ENCODE measurements at places on chromosomes 2 and 18.

DNA sequence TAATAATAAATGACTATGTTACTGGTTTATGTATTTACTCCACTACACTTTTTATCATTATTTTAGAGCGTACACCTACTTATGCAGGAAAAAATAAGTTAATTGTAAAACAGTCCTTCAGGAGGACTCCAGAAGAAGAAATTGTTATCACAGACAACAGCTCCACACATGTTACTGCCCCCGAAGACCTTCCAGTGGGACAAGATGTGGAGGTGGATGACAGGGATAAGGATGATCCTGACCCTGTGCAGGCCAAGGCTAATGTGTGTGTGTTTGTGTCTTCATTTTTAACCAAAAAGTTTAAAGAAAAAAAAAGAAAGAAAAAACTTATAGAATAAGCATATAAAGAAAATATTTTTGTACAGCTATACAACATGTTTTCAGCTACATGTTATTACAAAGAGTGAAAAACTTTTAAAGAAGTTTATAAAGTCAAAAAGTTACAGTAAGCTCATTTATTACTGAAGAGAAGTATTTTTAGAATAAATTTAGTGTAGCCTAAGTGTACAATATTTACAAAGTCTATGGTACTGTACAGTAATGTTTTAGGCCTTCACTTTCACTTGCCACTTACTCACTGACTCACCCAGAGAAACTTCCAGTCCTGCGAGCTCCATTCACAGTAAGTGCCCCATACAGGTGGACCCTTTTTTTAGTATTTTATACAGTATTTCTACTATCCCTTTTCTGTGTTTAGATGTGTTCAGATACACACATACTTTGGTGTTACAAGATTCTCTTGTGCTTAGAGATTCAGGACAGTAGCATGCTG lies 7.5 kb downstream of the TGFBRAP1 start:
- DNase-seq = no peak

DNA sequence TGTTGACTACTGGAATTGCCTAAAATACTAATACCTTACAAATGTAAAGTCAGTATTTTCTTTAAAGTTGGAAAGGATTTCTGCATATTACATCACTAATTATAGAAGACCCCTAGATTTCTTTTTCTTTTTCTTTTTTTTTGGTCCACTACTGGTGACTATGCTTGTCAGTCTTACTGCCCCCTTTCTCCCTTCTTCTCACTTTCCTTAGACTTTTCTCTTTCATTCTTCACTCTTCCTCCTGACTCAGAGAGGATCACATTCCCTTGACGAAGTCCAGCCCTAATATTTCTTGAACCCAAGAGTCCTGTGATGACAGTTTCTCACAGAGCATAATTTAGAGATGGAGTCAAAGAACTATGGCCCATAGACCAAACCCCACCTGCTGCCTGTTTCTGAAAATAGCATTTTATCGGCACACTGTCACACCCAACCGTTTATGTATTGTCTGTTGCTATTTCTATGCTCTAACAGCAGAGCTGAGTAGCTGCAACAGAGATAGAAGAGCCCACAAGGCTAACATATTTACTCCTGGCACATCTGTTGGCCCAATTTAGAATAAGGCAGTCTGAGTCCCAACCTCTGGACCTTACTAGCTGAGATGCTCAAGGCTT lies 40.6 kb upstream of the RIOK3 start:
- DNase-seq = no peak

DNA sequence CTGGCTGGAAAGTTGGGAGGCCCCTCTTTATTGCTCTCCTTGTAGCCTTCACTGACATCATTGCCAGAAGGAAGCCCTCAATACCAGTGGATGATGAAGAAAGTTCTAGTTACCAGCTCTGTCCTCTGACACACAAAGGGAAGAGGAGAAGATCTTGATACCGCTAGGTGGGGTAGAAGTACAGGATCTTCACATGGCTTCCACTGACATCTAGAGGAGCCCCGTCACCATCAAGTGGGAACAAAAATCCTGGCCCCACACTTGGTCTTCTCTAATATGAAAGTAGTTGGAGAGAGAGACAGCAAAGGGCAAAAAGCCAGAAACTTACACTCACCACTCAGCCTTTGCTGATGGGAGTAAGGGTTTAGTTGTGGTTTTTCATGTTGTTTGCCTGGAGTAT lies 12.4 kb downstream of the XIRP2 start:
- DNase-seq = no peak

DNA sequence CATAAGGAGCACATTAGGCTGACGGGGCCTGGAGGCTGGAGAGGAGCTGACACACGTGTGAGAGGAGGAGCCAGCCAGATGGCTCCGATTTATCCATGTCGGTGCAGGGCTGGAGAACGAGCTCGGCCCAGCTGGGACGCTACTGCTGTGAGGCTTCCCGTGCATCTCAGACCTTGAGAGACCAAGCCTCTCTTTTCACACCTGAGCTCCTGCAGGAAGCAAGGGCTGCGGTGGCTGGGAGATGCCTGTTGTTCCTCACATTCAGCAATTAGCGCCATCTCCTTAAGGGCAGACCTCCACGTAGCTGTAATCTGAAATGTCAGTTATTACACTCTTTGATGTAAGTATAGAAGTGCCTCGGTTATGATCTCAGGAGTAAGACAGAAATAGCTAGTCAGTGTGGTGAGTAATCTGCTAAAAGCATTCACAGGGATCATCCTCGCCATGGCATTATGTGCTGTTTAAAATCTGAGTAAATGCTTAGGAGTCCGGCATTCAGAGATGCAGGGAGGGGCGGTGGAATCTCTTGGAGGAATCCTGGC lies 107.9 kb downstream of the PRKCE start:
- no peak for DNase-seq

DNA sequence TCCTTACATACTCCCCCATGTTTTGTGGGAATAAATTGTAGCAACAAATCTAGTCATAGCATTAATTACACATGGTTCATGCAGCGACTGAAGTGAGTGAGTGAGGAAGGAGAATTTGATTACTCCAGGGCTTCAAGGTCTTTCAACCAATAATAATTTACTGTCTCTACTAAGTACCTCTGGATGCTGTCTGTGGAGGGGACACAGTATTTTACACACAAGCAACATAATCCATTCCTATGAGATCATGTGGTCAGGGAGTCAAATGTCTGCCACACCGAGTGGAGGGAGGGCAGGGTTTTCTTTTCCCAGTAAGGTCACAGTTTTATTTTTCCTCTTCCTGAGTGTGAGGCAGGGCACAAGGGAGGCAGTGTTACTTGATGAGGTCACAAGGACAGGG lies 334.7 kb upstream of the CELF4 start:
- DNase-seq = no peak

DNA sequence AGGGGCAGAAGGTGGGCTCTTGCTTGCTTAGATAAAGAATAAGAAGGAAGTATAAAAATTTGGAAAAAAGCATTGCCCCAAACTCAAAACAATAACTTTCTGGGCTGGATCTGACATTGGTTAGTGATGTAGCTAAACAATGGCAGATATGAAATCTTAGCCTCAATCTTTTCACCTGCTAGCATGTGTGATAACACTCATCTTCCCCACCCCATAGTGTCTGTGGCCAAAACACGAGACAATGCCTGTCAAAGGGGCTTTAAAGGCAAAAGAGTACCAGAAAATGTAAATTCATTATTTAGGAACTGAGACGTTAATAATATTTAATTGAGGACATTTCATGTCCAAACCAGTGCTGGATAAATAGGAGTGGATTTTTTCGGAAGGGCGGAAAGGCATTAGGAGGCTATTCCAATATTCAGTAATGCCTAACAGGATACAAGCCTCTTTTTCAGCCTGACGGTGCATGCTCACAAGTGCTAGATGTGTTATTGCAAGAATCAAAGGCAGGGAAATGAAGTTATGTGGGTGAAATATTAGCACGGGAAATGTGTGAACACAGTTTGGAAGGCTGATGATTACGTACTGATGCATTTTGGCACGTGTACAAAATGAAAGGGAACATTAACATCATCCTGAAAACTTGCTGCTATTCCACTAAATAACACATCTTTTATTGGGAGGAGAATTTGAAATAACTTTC lies 395.7 kb downstream of the GALR1 start:
- no peak for DNase-seq

DNA sequence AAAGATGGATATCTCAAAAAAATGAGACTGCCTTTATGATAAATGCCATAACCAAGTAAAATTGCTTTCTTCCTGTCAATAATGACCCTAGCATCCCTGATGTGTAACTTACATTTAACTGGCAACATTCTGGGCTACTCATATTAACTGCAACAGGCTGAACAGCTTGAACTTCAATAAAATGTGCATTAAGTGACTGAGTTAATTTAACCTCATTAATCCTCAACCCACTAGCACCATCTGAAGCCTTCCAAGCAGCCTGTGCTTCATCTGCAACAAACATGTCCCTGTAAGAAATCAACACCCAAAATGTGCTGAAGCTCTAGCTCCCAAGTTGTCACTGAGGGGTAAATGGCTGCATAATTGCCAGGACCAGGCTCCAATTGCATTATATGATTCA lies 296.2 kb upstream of the ZC3H15 start:
- DNase-seq = no peak

DNA sequence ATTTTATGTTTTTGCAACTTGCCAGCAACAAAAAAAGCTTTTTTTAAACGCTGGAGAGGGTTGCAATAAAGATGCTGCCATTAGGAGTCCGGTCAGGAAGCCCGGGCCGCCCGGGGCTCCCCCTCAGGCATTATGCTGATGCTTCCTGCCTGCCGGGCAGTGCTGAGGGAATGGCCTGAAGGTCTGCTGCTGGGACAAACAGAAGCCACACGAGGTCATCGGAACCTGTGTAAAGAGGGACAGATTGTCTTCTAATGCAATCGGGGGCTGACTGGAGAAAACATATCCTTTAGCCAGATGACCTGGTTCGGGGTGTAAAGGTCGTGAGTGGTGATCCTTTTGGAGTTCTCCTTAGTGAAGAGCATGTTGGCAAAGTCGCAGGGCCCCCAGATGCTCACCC lies 2.3 kb downstream of the IMPA2 start:
- no peak for DNase-seq

DNA sequence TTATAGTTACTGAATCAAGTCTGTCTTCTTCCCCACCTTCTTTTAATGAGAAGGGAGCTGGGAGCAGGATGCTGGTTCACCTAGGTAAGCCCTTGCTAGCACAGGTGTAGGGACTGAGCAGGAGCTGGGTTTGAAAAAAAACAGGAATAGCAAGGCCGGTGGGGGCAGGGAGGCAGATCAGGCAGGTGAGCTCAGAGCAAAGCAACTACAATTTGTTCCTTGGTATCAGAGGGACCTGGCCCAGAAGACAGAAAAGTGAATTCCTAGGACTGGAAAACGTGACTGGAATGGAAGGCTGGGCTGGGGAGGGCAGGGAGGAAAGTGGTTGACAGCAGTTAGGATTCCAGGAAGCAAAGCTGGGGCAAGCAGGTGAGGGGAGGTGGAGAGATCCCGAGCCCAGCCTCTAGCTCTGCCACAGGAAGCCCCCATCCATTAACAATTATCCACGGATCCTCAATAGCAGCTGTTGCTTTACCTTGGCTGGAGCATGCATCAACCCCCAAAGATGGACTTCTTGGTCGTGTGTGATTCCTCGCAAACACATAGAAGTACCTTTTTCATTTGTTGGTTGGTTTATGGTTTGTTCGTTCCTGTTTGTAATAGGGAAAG lies 118.4 kb downstream of the LNPK start:
- no peak for DNase-seq

DNA sequence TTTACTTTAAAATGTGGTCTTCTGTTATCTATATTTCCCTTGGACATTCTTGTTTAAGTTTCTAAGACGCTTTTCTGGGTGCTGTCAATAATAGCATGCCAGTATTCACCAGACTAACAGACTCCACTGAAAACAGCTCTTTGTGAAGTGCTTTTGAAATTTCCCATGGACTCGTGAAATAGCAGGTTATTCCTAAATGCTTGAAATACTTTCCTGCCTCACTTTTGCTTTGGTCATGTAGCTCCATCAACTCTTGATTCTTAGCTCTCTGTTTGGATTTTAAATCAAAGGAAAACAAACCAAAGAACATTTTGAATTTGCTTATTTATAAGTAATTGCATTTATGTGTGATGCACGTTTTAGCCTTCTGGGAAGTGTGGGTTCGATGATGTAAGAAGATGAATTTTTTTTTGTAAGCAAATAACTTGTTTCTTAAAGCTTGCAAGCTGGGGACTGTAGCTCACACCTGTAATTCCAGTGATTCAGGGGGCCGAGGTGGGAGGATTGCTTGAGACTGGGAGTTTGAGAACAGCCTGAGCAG lies 147.8 kb downstream of the WDSUB1 start:
- no peak for DNase-seq

DNA sequence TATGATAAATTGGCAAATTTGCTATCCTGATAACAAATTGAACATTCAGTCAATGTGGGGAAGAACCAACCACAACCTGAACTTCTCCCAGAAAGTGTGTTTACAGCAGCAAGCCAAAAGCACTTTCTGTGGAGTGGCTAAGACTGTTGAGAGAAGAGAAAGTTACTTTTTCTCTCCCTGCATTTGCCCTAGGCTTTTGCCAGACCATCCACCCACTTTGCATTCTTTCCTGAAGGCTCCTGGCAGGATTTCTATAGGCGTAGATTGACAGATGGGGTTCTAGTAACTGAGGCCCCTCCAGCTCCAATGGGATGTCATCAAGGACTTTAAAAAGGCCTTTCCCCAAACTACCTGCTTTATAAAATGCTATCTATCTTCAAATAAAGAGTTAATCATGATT lies 215.2 kb downstream of the GULP1 start:
- no peak for DNase-seq

GRCh38 chr2:233846387-233847247 lies 7.7 kb downstream of the HJURP start:
- DNase-seq = no peak

GRCh38 chr2:2114707-2115245 lies 216.3 kb downstream of the MYT1L start:
- DNase-seq = no peak

DNA sequence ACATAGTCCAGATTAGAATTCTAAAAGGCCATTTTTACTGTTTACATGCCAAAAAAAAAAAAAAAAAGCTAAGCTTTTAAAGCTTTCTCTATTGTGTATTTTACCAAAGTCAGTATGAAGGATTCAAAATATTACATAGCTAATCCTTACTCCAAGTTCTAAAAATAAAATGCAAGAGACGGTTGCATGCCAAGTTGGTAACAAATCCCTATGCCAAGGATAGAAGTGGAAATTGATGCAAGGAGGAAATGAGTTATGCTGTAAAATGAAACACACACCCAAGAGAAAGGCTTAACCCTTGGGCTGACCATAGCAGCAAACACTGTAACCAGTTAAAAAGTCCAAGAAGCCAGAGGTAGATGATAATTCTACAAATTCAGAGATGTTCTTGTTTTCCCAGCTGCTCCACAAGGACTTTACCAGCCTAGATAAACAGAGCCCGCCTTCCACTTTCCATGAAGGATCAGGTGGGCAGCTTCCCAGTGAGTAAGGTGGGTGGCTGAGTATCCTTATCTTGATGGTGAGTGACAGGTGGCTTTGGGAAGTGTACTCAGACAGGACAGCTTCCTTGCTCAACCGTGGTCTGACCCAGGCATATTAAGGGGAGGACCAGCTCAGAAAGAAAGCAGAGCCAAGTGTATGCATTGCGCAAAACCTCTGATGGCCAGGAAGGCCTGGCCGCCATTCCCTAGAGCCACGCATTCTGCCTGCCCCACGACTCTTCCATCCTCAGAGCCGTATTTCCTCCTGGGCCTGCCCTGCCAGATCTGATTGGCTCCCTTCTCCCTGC lies 34.4 kb downstream of the ATP8B1 start:
- no peak for DNase-seq
